Naive thymus-derived CD8-positive, alpha-beta T cell (primary cell): ENCODE measurements at places on chromosomes 2 and 18.

DNA sequence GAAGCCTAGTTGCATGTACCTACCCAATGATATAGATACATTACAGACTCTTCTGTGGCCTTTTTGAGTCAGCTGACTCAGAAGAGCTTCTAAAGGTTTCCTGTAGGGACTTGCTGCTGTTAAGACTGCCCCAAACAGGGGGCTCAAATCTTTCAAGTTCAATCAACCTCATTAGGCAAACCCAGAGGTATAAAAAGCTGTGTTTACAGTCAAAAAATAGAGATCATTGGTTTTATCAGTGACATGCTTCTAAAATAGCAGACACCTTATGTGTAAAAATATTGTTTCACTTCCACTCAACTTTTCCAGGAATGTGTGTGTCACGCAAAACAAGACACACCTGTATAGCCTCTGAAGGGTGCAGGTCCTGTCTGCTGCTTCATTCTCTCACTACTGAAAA, 624.3 kb upstream of the FANCL start:
- DNase-seq, result no peak

- DNase-seq, result no peak
These were observed 29.2 kb downstream of the AGAP1 start for GRCh38 chr2:235523021-235523420.

- DNase-seq, result no peak
These were observed 20.6 kb downstream of the EVA1A start for GRCh38 chr2:75539955-75540716.

- DNase-seq, result no peak
These were observed 5.5 kb downstream of the CTDSP1 start for GRCh38 chr2:218405086-218405745.

DNA sequence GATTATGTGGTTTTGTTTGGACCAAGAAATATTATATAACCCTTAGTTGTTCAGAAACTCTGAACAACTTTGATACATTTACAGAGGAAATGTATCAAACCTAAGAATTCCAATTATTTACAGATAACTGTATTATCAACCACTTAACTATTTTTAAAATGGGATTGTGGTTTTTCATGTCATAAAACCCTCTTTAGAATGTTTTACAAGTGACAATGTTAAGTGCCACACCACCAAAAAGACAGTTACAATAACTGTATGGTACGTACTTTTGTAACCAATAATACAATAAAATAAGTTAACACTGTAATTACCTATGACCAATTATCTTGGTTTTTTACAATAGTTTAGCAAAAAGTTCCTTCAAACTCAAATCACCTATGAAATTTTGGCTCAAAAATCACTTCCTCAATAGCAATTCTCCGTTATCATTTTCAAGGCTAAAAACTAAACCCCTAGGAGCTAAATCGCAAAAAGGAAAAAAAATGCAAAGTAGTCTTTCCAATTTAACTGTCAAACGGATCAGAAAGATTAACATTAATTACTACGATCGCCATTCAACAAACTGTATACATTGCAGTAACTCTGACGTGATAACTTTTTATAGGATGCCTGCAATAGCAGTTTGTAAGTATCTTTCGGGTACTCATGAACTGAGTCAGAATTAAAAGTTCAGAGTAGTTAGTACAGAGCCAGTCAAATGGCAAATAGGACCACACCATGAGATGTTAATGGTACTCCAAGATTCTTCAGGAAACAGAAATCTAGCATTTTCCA, 1.5 kb downstream of the ROCK1 start:
- no peak for DNase-seq

GRCh38 chr2:51650769-51651168, 618.8 kb upstream of the NRXN1 start:
- DNase-seq, result no peak

GRCh38 chr2:36058953-36059352, 296.6 kb upstream of the CRIM1 start:
- DNase-seq, result no peak
